ENCODE measurements at places on chromosomes 1 and 21. TPM values are rescaled to one million over a fixed set of nuclear protein-coding genes. Genes with fewer than 3 reads are reported as not detected.

Gene MCOLN2
- 62.7 TPM for total RNA-seq

DNA sequence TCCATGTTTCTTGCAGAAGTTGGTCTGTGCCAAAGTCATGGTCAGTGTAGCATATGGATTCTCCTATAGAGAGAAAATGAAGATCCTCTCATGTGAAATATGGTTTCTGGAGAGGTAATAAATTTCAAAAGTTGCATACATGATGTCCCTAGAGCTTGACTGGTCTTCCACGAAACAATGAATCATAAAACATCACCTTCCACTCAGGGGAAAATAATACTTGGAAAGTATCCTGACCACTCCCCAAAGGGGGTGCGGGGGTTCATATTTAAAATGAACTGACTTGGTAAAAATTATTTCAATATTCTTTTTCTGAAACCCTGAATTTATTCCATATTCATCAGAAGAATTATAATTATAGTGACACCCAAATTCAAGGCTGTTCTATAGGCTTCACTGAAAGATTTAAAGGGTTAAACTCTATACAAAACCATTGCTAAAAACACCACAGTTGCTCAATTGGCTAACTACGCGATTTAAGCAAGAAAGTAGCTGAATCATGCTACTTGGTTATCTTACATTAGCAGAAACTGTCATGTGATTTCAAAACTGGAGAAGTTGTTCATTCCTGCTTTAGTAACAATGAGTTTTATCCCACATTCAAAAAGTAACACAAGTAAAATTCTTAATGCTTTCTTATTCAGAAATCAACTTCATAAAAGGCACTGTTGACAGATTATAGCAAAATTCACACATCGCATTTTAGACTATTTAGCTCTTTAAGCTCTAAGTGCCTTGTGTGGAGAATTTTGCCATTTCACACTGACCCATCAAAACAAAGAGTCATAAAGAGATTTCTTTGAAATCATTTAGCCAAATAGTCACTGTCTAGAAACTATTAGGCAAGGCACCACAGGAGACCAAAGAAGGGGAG, 5.3 kb downstream of the CREG1 start:
- no peak overlapping the region for H3K4me3 ChIP-seq
- no peaks in the 10 kb centered on the region for H3K27me3 ChIP-seq
- no peak for DNase-seq
- peak overlapping the region; percentile 37 for H3K27ac ChIP-seq

GRCh38 chr21:35981514-35982070, 78.7 kb downstream of the SETD4 start:
- H3K4me1 ChIP-seq = no peaks in the 10 kb centered on the region
- H3K27me3 ChIP-seq = no peaks in the 10 kb centered on the region
- H3K27ac ChIP-seq = no peak overlapping the region
- no peak for DNase-seq

- H3K36me3 ChIP-seq = no peaks in the 10 kb centered on the region
- H3K4me3 ChIP-seq = no peak overlapping the region
Observed at GRCh38 chr1:112537456-112537855, 28.7 kb downstream of the WNT2B start.

GRCh38 chr1:153647346-153647714, 11.2 kb upstream of the SNAPIN start:
- H3K36me3 ChIP-seq = peaks cover 3% of the 10 kb centered on the region
- no peaks in the 10 kb centered on the region for H3K4me1 ChIP-seq
- peak; percentile 39 for DNase-seq
- H3K27me3 ChIP-seq = no peaks in the 10 kb centered on the region
- H3K27ac ChIP-seq = no peak overlapping the region
- H3K4me3 ChIP-seq = no peak overlapping the region

DNA sequence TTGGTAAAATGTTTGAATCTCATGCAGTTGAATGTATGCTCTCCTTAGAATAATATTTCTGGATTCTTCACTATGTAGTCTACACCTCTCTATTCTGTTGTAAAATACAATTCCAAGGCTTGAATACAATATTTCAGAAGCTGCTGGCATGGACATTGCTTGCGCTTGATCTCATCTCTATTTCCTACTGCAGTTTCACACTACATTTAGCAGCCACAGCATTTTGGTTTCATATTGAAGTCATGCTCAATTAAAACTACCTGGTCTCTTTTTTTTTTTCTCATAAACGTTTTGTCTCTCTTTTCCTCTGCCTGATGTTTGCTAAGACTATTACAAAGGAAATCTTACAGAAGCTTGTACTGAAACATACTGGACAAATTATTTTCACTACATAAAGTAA, 631.0 kb upstream of the TMPRSS15 start:
- H3K27ac ChIP-seq = no peak overlapping the region
- H3K36me3 ChIP-seq = no peaks in the 10 kb centered on the region
- DNase-seq = no peak

DNA sequence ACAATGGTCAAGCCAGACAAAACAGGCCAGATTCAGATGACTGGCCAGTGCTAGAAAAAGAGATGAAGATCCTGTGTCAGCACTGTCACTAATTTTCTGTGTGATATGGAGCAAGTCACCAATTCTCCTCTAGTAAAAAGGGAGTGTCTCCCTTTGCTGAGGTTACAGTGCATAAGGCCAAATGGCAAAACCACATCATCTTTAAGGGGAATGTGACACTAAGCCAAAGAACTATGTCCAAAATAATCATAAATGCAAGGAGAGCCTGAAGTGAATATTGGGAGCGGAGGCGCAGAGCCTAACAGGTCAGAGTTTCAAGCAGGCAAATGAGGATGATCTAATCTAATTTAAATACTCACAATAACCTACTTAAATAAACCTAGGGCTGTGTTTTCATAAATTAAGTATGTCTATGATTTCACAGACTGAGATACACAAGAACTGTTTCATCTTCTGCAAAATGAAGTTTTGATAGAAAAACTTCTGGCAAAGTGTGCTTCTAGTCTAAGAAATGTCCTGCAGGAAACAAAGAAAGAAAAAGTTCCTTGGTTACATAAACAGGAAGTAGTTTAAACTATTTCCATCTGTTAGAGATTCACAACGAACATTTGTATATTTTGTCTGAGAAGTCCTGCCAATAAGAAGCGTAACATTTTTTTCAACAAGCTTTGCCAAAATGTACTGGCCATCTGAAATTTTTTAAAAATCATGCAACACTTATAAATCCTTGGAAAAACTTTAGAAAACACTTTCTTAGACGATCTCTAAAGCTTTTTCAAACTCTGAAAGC, 290.2 kb downstream of the LRRC40 start:
- no peak for DNase-seq
- H3K36me3 ChIP-seq = no peaks in the 10 kb centered on the region
- no peaks in the 10 kb centered on the region for H3K4me1 ChIP-seq
- H3K27ac ChIP-seq = no peak overlapping the region
- H3K27me3 ChIP-seq = no peaks in the 10 kb centered on the region

Data from Peyer's patch (tissue), 4 donors.